SW 1271 (cell line): ENCODE measurements at places on chromosomes 2 and 18.

GRCh38 chr2:6957910-6958615 is 40.9 kb downstream of the RNF144A start:
- no peak for DNase-seq

- DNase-seq, result no peak
These were observed 1.6 kb downstream of the ABCA12 start for GRCh38 chr2:215136669-215137328.

- no peak for DNase-seq
These were observed 140.7 kb downstream of the PTRHD1 start for GRCh38 chr2:24652265-24653182.

DNA sequence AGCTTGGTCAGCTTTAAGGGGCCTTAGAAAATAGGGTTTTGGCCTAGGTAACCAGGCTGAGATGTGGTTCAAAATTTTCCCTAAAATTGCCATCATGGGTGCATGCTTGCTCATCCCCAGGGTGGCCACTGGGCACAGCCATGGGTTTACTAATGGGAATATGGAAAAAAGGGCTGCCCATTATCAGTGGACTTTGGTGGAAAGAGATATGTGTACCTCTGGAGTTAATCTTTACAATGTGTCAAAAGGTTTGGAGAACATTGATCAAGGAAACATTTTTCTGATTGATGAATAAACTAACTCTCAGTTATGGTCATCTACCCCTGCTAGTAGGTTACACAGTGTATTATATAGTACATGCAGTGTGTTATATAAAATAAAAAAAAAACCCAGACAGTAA is 13.1 kb downstream of the KDM3A start:
- no peak for DNase-seq

GRCh38 chr2:50108245-50108644 is 923.7 kb downstream of the NRXN1 start:
- no peak for DNase-seq

DNA sequence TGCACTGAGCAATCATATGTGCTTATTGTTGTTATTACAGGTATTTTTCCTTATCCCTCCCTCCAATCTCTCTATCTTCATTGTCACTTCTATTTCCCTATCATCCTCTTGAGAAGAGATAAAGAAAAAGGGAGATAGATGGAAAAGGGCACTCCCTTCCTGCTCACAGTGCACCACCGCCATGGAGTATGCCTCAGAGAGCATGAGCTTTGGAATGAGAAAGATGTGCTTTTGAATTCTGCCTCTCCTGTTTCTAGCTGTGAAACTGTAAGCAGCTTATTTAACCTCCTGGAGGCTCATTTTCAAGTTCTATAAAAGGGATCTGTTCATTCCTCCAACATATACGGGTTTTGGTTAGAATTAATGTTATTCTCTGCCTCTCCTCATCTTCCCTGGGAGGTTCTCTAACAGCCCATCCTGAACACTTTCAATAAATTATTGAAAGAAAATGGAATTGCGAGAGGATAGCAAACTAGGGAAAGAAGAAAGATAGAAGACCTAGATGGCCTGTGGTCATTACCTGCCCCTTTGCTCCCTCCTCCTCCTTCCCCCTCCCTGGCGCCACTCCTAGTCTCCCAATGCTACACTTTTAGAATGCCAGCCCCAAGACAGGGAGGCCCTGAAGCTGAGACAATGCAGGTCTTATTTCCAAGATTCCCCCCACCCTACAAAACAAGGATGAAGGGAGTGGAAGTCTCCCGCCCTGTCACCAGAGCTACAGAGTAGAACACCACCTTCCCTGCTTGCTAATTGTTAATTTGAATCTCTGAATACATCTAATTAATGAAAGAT is 37.8 kb downstream of the FIGN start:
- DNase-seq, result no peak

GRCh38 chr2:58866040-58866439 is 624.9 kb upstream of the FANCL start:
- no peak for DNase-seq

DNA sequence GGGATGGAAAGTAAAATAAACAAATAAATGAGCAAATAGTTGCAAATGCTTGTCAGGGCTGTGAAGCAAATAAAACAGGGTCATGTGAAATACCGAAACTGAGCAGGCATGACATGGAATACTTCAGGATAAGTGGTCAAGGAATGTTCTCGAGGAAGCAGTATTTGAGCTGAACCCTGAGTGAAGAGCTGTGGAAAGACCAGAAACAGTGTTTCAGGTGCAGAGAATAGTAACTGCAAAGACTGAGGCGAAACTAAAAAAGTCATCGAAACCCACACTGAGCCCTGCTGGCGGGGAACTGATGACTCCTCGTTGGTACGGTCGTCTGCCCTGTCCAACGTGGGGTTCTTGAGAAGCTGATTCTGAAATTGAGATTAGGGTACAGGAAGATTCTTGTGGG is 27.2 kb upstream of the MYCN start:
- no peak for DNase-seq

GRCh38 chr2:219002395-219003266 is 9.4 kb upstream of the CRYBA2 start:
- DNase-seq, result peak; percentile 15

GRCh38 chr18:80191264-80191663 is 56.0 kb downstream of the PARD6G start:
- DNase-seq, result no peak

DNA sequence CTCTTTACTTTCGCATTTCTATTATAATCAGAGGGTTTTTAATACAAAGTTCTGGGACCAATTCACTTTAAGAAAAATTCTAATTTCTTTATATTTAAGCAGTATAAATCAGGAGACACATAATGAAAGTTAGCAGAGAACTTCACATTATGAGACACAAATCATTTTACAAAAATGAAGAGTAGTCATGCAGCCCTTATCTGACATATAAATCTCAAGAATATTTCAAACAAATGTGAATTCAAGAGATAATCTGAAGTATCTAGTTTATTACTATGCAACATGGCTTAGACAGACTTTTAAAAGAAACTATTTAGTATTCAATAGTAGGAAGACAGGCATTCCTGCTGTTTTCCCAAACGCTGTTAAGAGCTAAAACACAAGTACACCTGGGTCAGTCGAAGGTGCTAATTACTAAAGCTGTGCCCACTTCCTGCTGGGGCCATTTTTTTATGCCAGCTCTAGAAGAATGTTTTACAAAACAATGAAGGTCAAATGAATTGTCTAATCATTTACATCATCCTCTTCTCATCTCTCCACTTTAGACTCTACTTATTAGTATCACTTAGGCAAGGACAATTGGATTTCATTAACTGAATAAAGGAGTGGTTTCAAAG is 40.2 kb downstream of the CWC22 start:
- DNase-seq, result no peak

GRCh38 chr2:197996583-197996982 is 192.2 kb downstream of the PLCL1 start:
- DNase-seq, result no peak

GRCh38 chr2:229485857-229486256 is 214.8 kb upstream of the PID1 start:
- DNase-seq, result no peak
